ENCODE measurements at places on chromosomes 6 and 20.
A peak's percentile ranks its signal among the peaks of the same experiment; 100 is the strongest.

DNA sequence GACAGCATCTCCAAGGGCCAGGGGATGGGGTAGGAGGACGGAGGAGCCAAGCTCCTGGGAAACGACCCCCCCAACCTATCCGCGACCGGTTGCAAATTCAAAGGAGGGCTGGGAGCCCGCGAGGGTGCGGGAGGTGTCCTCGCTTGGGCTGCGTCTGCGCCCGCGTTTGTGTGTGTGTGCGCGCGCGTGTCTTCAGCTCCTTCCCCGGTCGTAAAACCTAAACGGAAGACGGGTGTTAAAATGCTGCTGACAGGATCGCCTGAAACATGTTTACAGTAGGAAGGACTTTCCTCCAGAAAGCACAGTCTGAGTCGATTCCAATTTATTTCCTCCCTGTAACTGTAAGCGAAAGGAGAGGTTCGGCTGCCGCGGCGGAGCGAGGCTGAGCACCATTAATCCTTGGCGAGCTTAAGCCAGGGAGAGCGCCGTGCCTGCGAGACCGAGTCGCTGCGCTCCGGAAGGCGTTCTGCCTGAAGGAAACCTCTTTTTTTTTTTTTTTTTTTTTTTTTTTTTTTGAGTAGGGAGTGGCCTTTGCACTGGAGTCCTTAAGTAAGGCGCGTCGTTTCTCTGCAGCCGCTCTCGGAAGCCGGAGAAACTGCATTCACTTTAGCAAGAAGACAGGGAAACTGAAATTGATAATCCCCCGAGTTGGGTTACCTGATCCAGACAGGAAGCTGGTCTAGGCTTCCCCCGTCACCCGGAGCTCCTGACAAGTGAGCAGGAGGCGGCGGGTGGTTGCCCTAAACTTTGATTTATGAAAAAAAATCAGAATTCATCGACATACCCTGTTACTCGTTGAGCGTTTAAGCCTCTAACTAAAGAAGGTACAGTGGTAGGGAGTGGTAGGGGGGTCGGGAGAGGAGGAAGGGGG, 4.8 kb upstream of the SOX4 start:
- peak; percentile 89 for DNase-seq

- no peak for DNase-seq
Observed at GRCh38 chr6:160357088-160357487, 8.9 kb downstream of the SLC22A3 start.

DNA sequence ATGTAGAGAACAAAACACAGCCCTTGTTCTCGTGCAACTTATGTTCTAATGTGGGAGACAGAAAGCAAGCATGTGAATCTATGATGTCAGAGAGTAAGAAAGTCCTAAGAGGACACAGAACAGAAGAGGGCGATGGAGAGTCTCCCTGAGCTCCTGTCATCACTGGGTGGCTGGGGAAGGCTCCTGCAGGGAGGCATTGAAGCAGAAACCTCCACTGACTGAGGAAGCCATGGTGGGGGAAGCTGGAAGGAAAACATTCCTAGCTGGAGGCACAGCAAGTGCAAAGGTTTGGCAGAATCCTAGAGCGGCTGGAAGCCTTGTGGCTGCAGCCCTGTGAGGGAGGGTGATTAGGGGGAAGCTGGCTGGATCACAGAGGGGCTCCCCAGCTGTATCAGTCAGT, 248.0 kb downstream of the CDH26 start:
- peak; percentile 46 for DNase-seq

DNA sequence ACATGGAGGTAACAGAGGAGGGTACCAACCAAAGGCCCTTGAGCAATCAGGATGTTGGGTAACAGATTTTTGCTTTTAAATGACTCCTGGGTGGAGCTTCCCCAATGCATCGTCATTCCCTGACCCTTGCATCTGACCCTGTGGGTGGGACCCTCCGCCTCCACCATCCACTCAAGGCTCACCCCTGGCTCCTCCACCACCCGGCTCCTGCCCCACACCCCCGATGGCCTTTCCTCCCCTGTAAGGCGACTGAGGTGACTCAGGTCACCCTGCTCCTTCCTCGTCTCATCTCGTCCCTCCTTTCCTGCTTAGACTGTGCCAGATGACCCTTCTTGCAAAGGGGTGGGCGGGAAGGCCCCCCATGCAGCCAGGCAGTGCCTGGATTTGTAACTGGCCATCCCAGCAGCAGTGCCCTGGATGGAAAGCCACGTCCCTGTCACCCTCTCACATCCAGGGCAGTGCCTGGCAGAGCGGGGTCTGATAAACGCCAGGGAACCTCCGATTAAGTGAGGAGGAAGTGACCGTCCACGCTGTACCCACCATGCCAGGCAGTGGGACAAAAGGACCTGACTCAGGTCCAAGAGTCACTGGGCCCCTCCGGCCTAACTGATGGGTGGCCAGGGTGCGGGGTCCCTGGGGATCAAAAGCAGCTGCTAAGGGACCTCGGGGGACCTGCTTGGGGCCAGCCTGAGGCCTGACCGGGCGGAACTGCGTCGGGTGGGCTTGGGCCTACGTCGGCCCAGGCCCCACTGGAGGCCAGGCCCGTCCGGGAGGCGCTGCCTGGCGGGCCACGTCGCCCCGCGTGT, 624 bp upstream of the NPEPL1 start:
- no peak for DNase-seq

DNA sequence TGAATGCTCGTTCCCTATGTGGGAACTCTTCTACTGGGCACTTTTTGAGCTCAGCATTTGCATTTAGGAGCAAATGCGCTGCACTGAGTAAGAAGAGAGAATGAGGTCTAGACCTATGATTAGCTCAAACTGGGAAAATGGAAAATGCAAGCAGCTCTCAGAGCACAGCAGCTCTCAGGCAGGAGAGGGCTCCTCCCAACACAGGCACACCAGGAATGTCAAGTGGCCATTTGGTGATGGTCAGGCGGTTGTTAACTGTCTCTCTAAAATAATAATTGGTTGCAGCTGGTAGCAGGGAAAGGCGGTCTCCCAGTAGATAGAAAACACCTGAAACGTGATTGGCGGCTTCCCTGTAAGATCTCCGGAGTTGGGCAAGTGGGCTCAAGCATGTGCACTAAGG, 162.0 kb upstream of the ECI2 start:
- no peak for DNase-seq

DNA sequence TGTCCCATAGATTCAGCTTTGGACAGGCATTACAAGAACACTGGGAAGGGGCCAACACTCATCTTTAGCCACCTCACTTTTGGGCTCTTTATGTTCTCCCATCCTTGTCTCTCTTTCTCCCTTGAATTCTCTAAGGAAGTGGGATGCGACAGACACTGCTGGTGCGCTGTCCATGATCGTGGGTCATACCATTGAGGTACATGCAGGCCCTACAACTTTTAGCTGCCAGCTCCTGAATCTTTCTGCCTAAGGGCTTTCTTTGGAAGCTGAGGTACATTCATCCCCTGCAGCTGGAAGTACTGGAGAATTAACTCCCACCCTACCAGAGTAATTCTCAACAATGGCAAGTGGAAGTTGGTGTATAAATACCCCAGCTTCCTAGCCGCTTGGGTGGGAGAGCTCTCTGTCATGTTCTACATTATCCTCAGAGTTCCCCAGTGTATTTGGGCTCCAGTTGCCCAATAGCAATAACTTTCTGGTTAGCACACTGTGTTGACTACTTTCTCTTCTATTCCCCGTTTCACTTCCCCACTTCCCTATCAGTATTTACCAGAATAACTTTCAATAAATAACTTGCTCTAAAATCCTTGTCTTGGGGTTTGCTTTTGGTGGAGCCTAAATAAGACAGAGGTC, 309.4 kb upstream of the RNF24 start:
- no peak for DNase-seq

GRCh38 chr20:40821429-40821828, 132.4 kb upstream of the MAFB start:
- no peak for DNase-seq

- no peak for DNase-seq
Observed at GRCh38 chr20:36102809-36103596, 51.5 kb upstream of the EPB41L1 start.

- no peak for DNase-seq
Observed at GRCh38 chr6:139623372-139623771, 248.9 kb upstream of the CITED2 start.

- DNase-seq: no peak
Observed at GRCh38 chr6:111806165-111806547, 67.1 kb downstream of the FYN start.

DNA sequence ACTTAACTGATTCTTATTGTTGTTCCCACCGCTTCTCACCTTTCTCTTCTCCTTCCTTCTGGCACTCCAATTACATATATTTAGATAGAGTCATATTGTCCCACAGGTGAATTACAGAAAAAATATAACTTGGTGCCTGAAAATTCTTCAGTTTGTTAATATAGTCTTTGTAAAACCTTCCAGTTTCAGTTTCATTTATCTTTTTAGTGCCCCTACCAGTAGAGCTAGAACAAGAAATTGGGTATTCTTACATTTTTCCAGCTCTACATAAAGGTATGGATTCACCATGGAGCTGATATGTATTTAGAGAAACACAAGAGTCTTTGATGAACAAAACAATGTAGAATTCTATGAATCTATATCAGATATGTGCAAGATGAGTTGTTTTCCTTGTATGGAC, 10.7 kb downstream of the MANEA start:
- DNase-seq: no peak

DNA sequence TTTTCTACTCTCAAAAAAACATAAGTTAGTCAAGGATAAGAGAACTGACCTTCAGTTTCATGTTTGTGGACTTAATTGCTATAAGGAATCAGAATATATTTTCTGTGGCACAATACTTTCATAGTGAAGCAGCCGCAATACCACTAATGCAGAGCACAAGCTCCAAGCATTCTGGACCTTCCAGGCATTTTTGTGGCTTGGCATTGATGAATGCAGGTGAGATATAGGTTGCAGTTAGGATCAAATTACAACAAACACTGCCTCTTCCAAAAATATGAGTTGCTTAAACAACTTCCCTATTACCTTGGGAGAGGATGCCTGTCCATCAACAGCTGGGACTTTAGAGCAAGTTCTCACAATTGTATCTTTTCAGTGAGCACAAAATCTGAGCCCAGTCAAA, 162.8 kb upstream of the RSPO3 start:
- no peak for DNase-seq

GRCh38 chr6:132712366-132712765, 1.5 kb downstream of the VNN1 start:
- no peak for DNase-seq

DNA sequence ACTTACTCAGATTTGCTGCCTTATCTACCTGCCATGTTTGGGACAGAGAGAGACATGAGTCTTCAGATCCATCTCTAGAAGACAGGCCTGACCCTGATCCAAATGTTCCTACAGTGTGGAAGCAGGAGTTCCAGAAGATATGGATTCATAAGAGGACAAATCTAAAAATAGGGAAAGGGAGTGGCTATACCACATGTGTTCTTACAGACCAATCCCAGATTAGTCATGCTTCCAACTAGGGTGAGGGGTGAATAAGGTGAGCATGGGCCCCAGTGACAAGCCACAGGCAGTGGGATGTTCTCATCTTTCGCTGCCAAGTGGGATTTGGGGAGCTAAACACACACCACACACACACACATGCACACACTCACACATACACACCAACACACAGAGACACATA, 670.7 kb upstream of the CITED2 start:
- no peak for DNase-seq

- DNase-seq: peak; percentile 12
Observed at GRCh38 chr6:28137505-28137981, 4.1 kb upstream of the ZKSCAN8 start.

- no peak for DNase-seq
Observed at GRCh38 chr6:156058356-156058755, 602.7 kb upstream of the NOX3 start.

DNA sequence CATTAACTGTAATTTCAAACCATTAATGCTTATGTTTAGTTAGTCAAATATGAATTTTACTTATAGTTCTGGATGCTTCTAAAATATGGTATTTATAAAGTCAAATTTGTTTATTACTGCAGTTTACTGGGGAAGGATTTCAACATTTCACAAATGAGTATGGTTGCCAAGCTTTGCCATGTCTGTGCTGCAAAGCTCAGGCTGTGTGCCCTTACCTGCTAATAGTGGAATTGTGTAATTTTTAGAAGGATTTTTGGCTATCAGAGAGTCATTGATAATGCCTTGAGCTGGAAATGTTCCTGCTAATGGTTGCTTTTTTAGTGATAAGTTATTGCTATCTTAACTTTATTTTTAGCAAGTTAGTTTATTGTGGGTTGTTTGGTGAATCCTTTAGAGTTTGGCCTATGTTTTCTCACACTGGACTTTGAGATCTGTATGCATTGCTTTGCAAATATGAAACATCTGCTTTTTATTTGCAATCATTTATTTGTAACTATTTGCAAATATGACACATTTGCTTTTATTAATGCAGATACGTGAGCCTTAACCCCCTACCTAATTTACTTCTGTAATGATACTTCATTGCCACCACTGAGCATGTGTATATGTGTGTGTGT, 105.8 kb downstream of the CD109 start:
- no peak for DNase-seq

DNA sequence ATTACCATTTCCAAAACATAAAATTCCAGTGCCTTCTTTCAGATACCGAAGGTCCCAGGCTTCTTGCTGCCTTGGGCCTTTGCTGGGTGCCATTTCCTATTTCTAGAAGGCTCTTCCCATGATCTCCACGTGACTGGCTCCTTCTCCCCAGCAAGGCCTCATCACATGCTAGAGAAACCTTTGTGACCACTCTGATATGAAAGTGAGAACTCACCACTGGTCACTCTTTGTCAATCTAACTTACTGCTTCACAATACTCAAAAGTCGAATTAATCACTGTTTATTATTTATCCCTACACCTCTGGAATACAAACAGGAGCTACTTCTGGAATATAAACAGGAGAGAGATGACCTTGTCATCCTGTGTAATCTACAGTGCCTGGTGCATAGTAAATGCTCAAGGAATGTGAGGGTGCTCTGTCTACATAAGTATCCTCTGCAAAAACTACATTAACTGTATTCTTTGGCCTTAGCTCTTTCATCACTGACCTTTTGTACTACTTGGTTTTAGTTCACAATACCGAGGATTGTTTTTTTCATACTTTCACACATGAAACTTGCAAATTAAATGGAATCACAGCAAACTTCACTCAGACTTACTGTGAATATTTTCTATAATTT, 1.6 kb downstream of the STX7 start:
- no peak for DNase-seq

DNA sequence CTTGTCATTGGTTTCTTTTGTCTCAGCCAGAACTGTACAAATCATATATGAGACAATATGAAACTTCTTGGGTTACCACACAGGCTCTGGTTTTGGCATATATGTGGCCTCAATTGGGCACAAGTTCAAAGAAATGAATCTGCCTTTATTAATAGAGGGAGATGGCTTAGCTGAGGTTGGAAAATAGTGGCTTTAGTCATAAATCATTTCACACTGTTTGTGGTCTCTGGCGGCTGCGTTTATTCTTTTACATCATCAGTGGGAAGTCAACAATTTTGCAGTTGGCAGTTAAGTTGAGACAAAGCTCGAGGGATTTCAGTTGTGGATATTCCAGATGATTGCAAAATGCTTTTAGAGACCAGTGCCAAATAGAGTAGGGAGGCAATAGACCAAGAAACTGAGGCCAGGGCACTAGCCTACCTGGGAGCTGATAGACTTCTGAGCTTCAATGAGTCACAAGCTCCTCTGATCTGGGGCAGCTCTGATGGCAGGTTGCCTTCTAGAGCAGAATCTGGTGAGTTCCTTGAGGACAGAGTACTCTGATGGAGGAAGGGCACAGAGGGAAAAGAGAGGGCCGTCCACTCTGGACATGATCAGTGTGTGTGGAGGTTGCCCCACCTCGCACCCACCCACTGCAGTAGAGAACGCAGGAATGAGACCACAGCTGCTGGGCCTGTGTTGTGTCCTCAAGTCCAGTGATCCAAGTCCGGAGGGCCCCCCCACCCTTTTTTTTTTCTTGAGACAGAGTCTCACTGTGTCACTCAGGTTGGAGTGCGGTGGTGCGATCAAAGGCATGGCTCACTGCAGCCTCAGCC, 73.5 kb downstream of the ARMC2 start:
- no peak for DNase-seq

- DNase-seq: no peak
Observed at GRCh38 chr6:39130691-39131090, 15.7 kb upstream of the SAYSD1 start.
